ENCODE measurements at places on chromosomes 7 and 10.

- no peak for DNase-seq
Observed at GRCh38 chr10:34094961-34095360, 720.1 kb downstream of the PARD3 start.

GRCh38 chr7:77887567-77887966, 89.0 kb downstream of the PHTF2 start:
- peak; percentile 70 for DNase-seq

GRCh38 chr7:142553216-142553615, 196.1 kb upstream of the PRSS1 start:
- peak; percentile 81 for DNase-seq

DNA sequence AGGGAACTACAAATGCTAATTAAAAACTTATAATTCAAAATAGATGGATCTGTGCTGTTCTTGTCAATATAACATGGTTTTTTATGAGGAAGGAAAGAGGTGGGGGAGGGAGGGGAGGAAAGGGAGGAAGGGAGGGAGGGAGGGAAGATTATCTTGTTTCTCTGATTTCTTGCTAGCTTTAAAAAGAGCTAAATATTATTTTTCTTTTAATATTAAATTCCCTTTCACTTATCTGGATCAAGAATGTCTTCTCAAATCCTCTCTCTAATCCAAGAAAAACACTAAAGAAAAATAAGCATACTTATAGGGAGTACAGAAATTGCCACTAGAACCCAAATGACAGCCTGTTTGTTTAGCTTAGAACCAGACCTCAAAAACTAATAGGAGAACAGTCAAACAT, 55.2 kb downstream of the LRRN3 start:
- no peak for DNase-seq

DNA sequence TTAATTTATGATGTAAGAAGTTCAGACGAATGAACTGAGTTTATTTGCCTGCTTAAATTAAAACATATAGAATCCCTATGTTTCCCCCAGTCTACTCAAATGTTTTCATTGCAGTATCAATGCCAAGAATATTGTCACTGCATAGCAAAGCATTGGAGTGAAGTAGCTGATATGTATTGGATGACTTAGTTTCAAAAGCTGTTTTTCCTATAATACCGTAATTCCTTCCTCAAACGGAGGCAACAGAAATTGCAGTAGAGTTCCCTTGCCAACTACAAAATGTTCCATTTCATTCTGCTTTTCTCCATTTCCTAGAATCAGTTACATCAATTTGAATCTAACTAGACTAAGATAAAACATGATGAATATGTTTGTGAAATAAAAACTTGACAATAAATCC, 174.1 kb downstream of the CNTNAP2 start:
- DNase-seq, result no peak

- no peak for DNase-seq
Observed at GRCh38 chr10:16788125-16788524, 29.1 kb downstream of the RSU1 start.

DNA sequence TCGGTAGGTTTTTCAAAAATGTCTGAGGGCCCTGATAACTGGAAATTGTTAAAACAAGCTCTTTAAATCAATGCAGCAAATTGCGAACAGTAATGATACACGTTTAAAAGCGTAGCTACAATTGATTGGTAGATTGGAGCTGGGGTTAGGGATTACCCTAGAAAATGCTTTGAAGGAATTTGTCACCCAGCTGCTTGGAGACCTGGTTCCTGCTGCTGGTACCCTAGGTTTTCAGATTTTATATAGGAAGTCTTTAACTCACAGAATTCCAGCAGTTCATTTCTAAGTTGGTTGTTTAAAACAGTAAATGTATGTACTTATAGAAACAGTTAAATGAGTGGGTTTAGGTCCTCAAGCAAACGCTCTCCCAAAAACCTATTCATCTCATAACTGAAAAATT, 1.5 kb downstream of the HECTD2 start:
- no peak for DNase-seq

- no peak for DNase-seq
Observed at GRCh38 chr10:129740532-129741279, 223.4 kb downstream of the EBF3 start.

DNA sequence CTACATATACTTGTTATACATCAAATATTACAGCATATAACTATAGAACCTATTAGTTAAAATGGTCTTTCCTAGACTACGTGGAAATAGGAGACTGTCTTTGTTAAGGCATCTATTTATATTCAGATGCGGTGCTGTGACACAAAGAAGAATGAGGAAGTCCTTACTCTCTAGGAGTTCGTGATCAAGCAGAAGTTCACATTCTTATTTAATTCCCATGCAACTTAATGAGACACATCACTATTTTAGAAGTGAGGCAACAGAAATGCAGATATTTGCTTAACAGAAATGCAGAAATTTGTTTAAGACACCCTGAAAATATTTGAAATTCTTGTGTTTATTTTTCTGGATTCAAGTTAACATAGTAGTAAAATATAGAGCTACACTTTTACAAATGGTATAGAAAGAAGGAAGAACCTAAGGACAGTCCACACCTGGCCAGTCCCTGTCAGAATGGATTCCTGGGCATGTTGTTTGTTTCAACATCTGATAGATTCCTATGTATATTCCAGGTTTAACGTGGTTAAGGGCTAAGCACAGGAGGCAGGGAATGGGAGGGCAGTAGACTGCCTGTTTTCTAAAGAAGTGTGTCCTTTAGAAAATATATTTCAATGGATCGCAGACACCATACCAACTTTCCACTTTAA, 70.6 kb upstream of the NXPH1 start:
- DNase-seq, result no peak

- peak; percentile 44 for DNase-seq
Observed at GRCh38 chr7:112410092-112410491, 40.2 kb upstream of the IFRD1 start.

- no peak for DNase-seq
Observed at GRCh38 chr10:26365681-26366358, 72.3 kb upstream of the APBB1IP start.

DNA sequence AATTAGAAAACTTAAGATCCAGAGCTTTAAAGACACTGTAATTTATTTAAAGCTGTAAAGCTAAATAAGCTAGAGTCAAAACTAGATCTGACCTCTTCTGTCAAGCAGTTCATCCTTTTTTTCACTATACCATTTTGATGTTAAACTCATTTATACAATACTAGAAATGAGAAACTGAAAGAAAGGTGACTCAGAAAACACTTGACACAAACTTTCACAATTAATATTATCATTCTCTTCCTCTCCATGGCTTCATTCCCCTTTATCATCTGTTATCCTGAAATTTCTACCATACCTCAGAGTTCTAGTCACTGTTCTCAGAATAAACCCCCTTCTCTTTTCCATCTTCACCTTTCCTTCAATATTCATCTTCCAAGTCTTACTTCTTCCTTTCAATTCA, 1.3 kb downstream of the FIGNL1 start:
- DNase-seq, result no peak
